ENCODE measurements at places on chromosomes 6 and 20.
A peak's percentile ranks its signal among the peaks of the same experiment; 100 is the strongest.

GRCh38 chr6:134774201-134774638 is 175.7 kb downstream of the ALDH8A1 start:
- no peak for DNase-seq

DNA sequence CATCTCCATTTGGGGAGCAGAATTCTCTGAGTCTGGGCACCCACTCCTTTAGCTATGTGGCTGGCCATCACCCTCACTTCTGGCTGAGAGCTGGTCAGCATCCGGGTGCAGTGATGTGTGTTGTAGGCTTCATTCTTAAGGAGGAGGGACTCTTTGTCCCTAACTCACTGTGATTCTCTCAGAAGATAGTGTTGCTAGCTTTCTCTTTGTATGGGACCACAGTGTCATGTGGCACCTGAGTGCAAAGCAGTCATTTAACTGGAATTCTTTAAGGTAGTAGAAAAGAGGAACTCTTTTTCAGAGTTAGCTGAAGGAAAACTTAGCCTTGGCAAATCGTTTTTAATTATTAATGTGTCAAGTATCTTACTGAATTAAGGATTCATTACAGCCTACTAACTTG is 165.9 kb downstream of the JARID2 start:
- DNase-seq: no peak

DNA sequence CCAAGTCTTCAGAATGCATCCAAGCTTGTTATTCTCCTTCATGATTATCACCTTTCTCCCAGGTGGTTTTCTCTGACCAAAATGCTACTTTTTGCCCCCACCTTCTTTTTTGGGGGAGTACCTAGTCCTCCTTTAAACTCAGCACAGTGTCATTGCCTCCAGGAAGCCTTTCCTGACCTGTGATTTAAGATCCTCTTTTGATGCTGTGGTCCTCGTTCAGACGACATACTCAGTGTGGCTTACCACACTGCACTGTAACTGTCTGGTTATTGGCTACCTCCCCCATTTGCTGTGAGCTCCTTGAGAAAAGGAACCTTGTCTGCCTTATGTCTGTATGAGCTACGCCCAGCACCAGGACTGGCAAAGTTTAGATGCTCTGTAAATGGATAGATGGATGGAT is 14.6 kb downstream of the SAYSD1 start:
- no peak for DNase-seq

DNA sequence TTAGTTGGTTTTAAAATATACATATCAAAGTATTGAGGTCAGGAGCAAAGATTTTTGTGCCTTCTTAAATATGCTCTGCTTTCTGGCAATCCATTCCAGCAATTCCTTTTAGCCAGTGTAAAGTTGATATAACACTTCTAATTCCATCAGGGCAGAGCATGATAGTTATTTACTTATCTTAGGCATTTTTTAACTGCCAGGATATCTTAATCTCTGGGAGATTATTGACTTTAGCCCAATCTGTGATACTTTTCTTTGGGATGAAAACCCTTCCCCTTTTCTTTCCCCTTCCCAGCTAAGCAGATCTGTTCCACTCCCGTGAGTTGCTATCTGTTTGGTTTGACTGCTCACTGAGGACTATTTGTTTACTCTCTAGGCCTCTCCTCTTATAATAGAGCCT is 168.7 kb upstream of the RSPO3 start:
- DNase-seq: no peak

- no peak for DNase-seq
Measured at GRCh38 chr6:159089909-159090308, 45.1 kb upstream of the TAGAP start.

DNA sequence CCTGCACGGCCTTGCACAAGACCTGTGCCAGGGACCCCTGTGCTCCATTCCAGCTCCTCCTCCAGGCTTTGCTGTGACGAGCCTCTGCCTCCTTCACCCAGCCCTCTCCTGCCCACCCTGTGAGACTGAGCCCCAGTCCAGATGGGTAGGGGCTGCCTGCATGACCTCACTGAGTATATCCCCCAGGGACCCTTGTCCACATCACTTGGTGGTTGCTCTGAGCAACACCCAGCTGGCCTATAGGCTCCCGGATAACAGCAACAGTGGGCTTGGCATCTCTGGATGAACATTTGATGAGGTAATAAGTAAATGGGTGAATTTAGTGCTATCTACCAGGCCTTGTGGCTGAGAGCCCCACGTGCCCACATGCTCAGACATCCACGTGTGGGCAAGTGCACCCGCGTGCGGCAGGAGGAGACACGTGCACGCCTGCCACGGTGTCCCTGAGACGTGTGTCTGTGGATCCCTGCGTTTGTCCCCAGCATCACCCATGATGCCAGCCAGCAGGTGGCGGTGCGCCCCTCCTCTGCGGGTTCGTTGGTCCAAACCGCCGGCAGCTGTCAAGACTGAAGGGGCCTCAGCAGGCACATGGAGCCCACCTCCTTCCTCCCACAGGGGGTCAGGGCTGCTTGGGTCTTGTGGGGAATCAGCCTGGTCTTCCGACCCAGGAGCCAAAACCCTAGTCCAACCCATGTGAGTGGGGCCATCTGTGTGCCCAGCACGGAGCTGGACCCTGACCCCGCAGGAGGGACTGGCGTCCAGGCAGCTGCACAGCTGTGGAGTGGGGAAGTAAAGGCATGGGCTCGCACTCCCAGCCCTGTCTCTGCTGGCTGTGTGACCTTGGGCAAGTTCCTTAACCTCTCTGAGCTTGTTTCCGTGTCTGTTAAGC is 45.9 kb downstream of the FGD2 start:
- peak; percentile 84 for DNase-seq
